ENCODE measurements at places on chromosomes 7 and 10. TPM values are rescaled to one million over a fixed set of nuclear protein-coding genes. Genes with fewer than 3 reads are reported as not detected.

GRCh38 chr7:142321391-142321790, 63.5 kb upstream of the PRSS58 start:
- no peak for DNase-seq

Gene CPED1
- 48.7 TPM for total RNA-seq

Gene GIMAP2
- 3.1 TPM for total RNA-seq

Gene MYO1G
- 2.4 TPM for total RNA-seq

Gene ANKRD30A
- total RNA-seq: not detected

DNA sequence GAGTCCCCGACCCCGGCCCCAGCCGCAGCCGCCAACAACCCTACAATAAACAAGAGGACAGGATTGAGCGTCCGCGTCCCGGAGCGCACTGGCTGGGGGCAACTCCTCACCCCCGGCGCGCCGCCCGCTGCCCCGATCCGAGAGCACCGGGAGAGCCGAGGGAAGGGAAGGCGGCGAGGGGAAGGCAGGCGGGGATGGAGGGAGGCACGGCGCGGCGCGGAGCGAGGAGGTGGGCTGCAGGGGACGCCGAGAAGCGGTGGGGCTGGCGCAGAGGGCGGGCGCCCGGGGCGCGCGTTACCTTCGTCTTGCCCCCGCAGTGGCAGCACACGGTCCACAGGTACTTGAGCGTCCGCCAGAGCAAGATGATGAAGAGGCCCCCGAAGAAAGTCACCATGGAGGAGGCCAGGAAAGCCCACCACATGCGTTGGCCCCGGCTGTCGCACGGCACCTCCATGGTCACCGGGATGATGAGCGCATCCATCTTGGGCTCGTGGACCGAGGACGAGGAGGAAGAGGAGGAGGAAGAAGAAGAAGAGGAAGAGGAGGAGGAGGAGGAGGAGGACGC, 559 bp downstream of the KCNMA1 start:
- DNase-seq: no peak

DNA sequence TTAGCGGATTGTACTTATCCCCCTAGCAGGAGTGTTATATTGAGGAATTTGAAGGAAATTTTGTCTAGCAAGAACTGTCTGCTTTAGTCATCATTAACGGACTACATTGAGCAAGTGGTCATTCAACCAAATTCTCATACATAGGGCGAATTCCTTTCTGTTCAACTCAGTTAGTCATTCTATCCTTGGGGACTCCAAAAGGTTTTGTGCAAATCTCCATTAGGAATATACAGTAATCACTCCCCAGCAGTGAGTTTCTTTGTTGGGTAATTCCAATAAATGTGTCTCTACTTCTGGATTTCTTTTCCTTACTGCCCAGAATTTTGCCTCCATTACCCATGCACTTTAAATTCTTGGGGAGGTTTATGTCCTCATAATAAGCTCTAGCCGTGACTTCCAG, 51.1 kb downstream of the EPDR1 start:
- no peak for DNase-seq

Gene CDNF
- total RNA-seq: 2.3 TPM

Gene BTBD16
- total RNA-seq: not detected

DNA sequence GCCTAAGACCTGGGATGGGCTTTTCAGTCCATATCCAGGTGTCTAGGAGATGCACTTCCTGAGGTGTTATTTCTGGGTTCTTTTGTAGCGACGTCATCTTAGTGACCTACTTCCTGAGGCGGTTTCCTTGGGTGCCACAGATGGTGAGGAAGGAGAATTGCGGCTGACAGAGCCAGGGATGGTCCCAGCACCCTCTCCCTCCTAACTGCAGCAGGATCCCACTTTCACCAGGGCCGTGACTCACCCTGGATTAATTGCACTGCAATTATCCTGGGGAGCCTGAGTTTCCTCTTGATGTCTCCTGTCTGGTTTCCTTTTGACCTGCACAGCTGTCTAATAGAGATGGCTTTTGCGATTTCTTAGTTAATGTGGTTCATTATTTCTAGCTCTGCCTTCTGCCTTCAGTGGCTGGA, 271.7 kb downstream of the TCF7L2 start:
- no peak for DNase-seq

- no peak for DNase-seq
These were observed 230.2 kb downstream of the FZD1 start for GRCh38 chr7:91494450-91494849.

- DNase-seq: no peak
These were observed 446.4 kb upstream of the PFKP start for GRCh38 chr10:2620827-2621521.

Gene VWC2
- 8.2 TPM for total RNA-seq

Gene KIFBP
- total RNA-seq: 54.9 TPM

- DNase-seq: no peak
These were observed 102.4 kb downstream of the USP6NL start for GRCh38 chr10:11509036-11509435.

- no peak for DNase-seq
These were observed 17.6 kb upstream of the SFR1 start for GRCh38 chr10:104104418-104104817.

Gene OR2A2
- total RNA-seq: not detected

- DNase-seq: no peak
These were observed 107.4 kb downstream of the ZEB1 start for GRCh38 chr10:31426401-31426800.

DNA sequence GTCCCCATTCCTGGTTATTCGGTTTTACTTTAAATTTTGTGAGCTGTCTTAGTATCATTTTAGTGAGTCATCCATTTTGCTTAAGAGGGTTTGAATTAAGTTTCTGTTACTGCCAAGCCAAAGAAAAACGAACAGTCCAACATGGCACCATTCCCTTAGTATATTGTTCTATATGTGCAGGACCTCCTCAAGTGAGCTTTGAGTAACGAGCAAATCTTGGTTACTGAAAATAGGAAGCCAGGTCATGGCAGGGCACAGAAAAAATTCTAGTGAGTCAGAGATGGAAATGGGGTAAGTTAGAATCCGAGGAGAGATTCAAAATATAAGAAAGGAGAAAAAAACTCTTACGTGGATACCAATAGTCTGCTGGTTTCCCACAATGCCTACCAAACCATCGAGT, 292.9 kb downstream of the BAMBI start:
- no peak for DNase-seq

GRCh38 chr10:21172930-21173801, 276.1 kb upstream of the NEBL start:
- no peak for DNase-seq

DNA sequence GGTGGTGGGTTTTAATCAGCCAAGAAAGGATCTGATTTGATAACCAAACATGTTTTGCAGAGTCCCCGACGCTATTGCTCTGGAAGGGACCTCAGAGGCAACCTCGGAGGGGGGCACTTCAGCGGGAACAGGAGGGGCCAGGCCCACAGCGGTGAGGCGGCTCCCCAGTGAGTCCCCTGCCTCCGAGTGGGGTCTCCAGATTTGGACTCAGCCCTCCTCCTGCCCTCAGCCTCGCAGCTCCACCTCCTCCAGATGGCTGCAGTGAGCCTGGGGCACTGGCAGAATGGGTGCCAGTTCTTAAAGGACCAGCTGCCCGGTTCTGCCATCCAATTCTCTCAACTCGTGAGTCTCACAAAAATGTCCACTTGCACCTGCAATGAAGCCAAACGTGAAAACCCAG, 61.0 kb upstream of the NANOS1 start:
- DNase-seq: peak; percentile 24

DNA sequence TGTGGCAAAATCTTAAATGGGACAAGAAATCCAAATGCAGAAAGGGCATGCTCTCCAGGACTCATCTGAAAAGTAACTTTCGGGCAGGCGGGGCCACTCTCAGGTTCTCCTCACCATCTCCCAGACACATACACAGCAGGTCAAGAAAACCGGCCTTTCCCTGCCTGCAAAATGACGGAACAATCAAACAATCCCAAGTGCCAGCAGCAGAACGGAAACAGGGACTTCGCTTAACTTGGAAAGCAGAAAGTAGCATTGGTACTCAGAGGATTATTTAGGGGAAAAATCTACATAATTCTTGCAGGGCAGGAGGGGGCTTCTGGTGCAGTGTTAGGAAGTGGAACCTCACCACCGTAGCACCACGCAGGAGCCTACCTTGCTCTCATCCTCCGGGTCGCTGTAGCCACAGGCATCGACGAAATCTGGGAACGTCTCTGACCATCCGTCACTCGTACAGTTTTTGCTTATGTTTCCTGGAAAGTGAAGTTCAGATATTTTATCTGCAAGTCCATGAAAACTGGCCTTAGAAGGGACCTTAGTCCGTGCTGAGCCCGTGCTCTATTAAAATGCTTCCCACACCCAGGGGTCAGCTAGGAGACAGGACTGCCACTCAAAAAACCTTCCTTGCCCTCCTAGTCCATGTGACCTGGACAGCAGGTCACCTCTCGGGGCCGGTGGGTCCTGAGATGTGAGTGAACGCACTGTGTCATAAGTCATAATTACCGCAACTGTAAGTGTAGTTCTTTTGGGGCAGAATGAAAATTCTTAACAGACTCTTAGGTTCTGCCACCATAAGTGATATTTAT, 41.1 kb downstream of the VIPR2 start:
- peak; percentile 74 for DNase-seq

DNA sequence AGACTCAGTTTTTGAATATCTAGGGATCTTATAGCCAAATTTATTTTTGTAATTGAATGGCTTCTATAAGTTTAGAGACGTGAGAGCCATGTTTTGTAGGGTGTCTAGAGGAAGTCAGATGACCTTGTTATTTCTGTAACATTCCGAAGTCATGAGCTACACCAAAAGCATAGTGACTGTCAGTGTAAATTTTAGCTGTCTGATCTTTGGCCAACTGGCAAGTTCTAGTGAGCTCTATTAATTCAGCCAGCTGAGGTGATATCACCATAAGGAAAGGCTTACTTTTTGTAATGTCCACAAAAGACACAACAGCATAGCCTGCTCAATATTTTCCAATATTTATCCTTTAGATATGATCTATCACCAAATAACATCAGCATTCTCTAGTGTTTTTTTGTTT, 9.9 kb upstream of the NT5C3A start:
- no peak for DNase-seq

- no peak for DNase-seq
These were observed 79.9 kb downstream of the GPR26 start for GRCh38 chr10:123746061-123746460.

DNA sequence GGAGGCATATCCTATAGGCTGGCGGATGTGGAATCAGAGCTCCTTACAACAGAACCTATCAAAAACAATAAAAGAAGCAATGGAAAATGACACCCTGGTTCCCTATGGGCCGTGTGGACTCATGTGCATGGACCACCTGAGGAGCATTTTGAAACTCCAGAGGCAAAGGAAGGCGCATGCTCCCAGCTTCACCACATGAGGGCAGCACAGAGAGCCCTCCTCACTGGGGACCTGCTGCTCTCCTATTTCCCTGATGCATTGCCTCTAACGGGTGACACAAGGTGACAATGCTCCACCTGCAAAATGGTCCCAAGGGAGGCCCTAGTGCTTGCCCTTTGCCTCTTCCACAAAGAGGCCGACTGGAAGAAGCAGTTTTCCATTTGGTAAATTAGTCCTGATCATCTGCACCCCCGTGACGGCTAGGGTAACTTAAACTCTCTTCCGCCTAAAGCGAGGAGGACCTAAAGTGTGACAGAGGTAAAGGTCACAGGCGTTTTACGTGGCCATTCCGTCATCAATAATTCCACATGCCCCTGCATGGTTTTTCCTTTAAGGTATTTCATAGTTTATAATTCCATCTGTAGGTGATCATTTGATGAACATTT, 67.7 kb downstream of the GPAM start:
- DNase-seq: no peak

Gene PSD
- 1.7 TPM for total RNA-seq

- no peak for DNase-seq
These were observed 90.3 kb downstream of the BTRC start for GRCh38 chr10:101444058-101444898.

Gene MOGAT3
- not detected for total RNA-seq

DNA sequence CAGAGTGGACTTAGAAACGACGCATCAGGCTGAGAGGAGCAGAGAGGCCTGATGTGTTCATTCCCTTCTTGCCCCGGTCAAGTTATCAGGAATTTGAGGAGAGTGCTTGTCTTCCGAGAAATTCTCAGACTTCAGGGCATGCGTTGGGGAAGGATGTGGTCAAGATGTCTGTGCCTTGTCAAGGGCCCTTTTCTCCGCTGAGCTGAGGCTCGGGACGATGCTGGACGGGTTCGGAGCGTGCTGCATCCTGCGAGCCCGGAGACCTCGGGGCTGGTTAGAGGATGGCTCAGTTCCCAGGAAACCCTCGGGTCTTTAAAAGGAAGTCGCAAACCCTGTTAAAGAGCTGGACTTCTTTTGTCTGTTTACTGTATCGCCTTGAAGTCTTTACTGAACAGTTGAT, 325.4 kb downstream of the ADARB2 start:
- DNase-seq: no peak

Gene FRMD4A
- total RNA-seq: 23.7 TPM

Gene C7orf57
- not detected for total RNA-seq

DNA sequence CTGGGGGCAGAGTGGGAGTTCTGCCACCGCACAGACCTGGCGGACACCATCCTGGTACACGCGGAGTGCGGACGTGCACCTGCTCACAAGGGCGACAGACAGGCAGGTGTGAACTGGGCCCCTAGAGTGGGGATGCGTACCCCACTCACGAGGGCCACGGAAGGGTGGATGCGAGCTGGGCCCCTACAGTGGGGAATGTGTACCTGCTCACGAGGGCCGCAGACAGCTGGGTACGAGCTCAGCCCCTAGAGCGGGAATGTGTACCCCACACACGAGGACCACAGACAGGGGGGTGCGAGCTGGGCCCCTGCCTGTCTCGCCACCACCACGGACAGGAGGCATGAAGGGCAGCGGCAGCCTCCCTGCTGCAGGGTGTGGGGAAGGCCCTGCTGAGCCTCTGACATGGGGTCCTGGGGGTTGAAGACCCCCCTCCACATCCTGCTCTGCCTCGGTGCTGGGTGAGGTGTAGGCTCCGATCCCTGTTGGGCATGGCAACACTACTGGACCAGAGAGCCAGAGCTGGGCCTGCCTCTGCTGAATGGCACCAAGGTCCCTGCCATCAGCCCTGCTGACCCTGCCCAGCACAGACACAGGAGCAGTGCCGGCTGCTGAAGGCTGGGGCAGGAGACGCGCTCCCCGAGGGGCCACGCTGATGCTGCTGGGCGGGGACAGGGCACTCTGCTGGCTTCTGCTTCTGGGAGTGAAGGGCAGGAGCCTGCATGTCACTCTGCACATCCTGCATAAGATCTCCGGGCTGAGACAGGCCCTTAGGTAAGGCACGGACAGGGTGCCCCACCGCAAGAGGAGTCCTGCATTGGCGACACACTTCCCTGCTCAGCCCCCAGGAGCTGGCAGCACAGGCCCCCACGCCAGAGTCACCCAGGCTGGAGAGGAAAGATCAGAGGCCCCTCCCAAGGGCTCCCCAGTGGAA, 259.2 kb downstream of the MAD1L1 start:
- DNase-seq: no peak

Gene CYTH3
- total RNA-seq: 24.9 TPM

DNA sequence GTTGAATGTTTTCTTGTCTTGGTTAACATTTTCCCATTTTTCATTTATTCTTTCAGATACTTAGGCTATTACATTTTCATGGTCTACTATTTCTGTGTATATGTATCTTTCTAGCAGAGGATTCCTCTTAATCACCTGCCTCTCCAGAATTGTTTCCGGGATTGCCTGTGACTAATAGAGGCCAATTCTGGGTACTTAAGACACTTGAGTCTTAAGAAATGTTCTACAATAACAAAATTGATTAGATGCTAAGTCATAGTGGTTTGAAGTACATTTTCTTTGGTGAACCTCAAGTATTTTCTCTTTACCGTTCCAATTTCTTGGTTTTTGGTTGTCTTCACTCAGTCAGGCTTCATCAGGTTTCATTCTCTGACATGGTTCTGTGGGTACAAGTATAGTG, 26.4 kb downstream of the BBS9 start:
- no peak for DNase-seq

Data from cardiac septum (tissue), 1 donor.